ENCODE measurements at places on chromosomes 7 and 10. TPM values are rescaled to one million over a fixed set of nuclear protein-coding genes. Genes with fewer than 3 reads are reported as not detected.

GRCh38 chr7:108454674-108455550 lies 1.3 kb downstream of the NRCAM start:
- no peak for DNase-seq

DNA sequence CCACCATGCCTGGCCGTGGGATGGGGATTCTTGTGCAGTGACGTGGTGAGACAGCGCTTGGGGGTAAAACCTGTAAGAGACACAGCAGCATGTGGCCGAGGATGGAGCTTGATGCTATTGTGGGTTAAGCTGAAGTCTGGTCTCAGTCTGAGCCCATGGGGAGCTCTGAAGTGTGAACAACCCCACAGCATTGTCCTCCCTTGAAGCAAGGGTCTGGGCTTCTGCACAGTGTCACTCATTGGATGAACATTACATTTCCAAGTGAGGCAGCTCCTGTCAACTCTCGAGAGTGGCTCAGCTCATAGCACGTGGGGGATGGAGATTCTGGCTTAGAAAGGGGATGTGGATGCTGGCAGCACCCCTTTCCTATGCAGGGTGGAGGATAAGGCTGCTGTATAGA lies 32.2 kb upstream of the ZNF438 start:
- DNase-seq = no peak

- no peak for DNase-seq
Observed at GRCh38 chr10:103479135-103479534, at the start of gene CALHM3. TSS of gene CALHM3 (minus strand) at chr10:103479240. CDS start at chr10:103479032, 208 bp downstream.

GRCh38 chr10:47365431-47366180 lies 17.4 kb downstream of the RBP3 start:
- no peak for DNase-seq

- DNase-seq = no peak
Observed at GRCh38 chr10:8283986-8284385, 229.5 kb downstream of the GATA3 start.

- DNase-seq = no peak
Observed at GRCh38 chr7:88208521-88208920, 11.3 kb downstream of the SRI start.

GRCh38 chr10:132704008-132704814 lies 81.7 kb downstream of the NKX6-2 start:
- DNase-seq = no peak

DNA sequence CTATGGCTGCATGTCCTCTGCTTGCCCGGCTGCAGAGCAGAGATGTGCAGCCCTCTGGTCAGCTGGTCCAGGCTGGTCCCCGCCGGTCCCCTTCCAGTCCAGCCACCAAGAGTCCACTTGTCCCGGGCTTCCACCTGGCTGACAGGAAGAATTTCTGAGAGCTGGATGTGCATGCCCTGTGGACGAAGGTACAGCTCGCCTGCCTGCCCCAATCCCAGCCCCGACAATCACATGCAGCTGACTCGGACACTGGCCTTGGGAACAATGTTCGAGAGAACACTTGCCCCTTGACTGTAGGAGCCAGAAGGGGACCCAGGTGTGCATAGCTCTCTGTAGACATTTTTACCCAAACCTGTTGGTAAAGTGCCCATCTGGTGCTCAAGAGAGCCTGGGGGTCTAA lies 11.8 kb downstream of the AVPI1 start:
- DNase-seq = no peak

- no peak for DNase-seq
Observed at GRCh38 chr10:26517141-26517867, 79.2 kb downstream of the APBB1IP start.

GRCh38 chr7:140060788-140061606 lies 1.8 kb downstream of the PARP12 start:
- DNase-seq = peak; percentile 64

- no peak for DNase-seq
Observed at GRCh38 chr7:48180981-48181380, 9.7 kb downstream of the ABCA13 start.

GRCh38 chr7:1946025-1946772 lies 276.1 kb downstream of the ELFN1 start:
- DNase-seq = no peak

GRCh38 chr10:119415536-119416503 lies 126.7 kb downstream of the RGS10 start:
- DNase-seq = no peak

DNA sequence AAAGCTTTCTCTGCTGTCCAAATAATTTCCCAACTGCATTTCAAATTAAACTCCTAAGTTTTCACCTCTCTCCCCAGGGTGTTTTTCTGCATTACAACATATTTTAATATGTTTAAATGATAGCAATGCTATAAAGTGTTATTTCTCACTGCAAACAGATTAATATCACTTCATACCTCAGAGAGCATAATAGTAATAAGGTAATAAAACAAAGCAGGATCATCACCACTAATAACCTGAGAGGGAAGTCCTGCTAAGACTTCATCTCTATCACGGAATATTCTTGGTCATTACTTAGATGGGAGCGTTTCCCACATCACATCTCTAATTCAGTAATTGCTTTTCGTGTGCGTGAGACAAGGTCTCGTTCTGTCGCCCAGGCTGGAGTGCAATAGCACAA lies 168.8 kb downstream of the PARD3 start:
- DNase-seq = no peak

- peak; percentile 63 for DNase-seq
Observed at GRCh38 chr10:102627736-102628293, 16.5 kb upstream of the TRIM8 start.

- no peak for DNase-seq
Observed at GRCh38 chr10:95260397-95260881, 30.4 kb downstream of the PDLIM1 start.

DNA sequence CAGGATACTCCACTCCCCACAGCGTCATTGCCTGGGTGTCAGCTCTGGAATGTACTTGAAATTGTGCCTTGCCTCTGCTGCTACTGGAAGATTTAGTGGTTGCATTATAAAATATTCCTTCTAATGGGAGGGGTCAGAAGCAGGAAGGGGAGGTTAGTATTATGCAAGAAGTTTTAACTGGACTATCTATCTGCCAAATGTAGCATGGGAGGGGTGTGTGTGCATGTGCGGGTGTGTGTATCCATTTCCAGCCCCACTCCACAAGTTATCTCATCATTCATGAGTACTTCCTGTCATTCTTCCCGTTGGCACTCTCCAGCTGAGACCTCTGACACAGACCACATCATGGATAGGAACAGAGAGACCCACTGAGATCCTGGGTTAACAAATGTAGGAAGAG lies 13.4 kb downstream of the MBL2 start:
- DNase-seq = no peak

DNA sequence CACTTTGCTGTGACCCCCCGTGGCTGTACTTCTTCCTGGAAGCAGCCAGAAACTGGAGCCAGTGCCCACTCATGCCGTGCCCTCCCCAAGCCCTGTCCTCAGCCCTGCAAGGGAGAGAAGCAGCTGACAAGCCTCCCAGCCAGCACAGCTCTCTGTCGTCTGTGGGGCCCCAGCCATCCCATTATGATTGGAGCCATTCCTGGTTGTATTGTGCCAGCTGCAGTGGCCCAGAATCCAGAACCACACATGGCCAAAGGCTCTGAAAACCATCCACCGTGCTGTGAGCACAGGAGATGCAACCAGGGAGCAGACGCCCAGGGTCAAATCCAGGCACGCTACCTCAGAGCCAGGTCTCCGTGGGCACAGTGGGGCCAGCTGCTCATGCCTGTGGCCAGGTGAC lies 18.7 kb downstream of the GRID2IP start:
- no peak for DNase-seq

DNA sequence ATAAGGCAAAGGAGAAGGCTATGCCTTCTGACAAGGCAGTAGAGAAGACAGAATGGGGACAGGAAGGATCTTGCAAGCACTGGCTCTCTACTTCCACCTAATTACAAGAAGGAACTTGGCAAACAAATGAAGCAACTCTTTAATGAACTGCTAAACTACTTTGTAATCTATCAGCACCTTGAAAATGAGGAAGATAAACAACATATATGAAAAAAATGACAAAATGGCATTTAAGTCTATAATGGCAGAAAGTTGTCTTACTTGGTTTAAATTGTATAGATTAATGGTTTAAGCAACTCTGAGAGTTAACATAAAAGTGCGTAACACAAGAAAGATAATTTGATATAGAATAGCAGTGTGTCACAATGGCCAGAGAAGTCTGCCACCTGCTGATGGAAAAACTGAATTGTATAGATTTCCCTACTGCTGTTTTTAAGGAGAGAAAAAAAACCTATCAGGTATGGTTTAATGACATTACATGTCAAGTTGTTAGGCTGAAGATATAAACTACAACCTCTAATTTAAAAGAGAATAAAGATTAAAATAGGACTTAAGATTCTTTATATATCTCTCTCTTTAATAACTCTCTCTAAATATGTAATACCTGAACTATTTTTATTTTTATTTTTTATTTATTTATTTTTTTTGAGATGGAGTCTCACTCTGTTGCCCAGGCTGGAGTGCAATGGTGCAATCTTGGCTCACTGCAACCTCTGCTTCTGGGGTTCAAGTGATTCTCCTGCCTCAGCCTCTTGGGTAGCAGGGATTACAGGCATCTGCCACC lies 11.8 kb downstream of the NT5C3A start:
- no peak for DNase-seq

GRCh38 chr7:123941391-123942180 lies 16.5 kb downstream of the SPAM1 start:
- DNase-seq = no peak

GRCh38 chr7:106110885-106111654 lies 1.0 kb downstream of the SYPL1 start:
- DNase-seq = no peak

GRCh38 chr10:14423111-14423744 lies 92.5 kb upstream of the FRMD4A start:
- DNase-seq = no peak

The SLC26A5 gene
- 0.12 TPM for total RNA-seq

The UCN3 gene
- not detected for total RNA-seq

The LBX1 gene
- total RNA-seq = not detected

The MARCHF5 gene
- 36.0 TPM for total RNA-seq

The WEE2 gene
- total RNA-seq = not detected

The ANKRD61 gene
- total RNA-seq = 0.57 TPM

The NACAD gene
- 19.7 TPM for total RNA-seq

The AIMP2 gene
- total RNA-seq = 23.8 TPM

The HOGA1 gene
- total RNA-seq = 0.23 TPM

Data from ovary (tissue), 10 donors.